ENCODE measurements at places on chromosomes 6 and 20. TPM values are rescaled to one million over a fixed set of nuclear protein-coding genes. Genes with fewer than 3 reads are reported as not detected.

DNA sequence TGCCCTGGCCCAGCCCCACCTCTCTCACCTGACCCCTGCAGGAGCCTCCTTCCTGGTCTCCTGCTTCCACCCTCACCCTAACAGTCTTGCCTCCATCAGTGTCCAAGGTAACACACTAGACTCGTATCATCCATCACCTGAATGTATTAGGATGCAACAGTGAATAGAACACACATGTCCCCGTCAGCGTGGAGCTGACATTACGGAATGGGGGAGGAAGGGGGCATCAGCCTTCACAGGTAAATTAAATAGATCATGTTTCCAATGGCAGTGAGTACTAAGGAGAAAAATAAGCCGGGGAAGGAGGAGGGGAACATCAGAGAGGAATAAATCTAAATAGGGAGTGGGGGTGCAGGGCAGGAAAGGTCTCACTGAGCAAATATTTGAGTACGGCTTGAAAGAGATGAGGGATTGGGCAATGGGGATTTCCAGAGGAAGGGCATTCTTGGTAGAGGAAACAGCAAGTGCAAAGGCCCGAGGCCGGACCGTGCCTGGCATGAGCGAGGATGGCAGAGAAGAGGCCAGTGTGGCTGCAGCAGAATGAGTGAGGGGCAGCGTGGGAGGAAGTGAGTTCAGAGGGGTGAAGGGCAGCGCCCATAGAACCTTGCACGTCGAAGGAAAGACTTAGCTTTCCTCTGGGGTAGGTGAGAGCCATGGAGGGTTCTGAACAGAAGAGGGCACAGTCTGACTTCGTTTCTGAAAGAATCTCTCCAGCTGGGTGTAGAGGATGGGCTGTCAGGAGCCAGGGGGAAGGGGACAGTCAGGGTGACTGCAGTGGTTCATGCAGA is 110.1 kb upstream of the PTPN1 start:
- DNase-seq = no peak

- DNase-seq = no peak
Observed at GRCh38 chr6:152068622-152069261, 261.3 kb downstream of the ESR1 start.

DNA sequence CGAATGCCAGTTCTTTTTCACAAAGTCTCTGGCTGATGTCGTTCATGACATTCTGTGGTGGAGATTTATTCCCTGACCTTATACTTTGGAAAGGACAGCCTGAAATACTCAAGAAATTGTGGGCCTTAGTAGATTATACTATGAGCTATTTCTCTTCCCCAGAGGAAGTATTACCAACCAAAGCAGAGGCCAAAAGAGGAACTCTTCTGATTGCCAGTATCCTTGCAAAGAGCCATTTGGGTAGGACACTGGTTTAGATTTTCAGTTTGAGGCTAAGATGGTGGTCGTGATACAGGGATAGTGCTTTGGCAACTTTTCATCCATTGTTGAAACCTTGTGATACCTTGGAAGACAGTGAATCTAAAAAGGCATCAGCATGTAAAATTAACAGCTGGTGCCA is 327.3 kb downstream of the HACE1 start:
- no peak for DNase-seq

The PRDM13 gene
- under 0.01 TPM for polyA plus RNA-seq

All from thymus (tissue), 14 donors.